Heart right ventricle (tissue), 16 donors: ENCODE measurements at places on chromosomes 1 and 21. TPM values are rescaled to one million over a fixed set of nuclear protein-coding genes. Genes with fewer than 3 reads are reported as not detected.

- H3K36me3 ChIP-seq = no peaks in the 10 kb centered on the region
- H3K4me1 ChIP-seq = no peaks in the 10 kb centered on the region
- no peaks in the 10 kb centered on the region for H3K27me3 ChIP-seq
- no peak overlapping the region for H3K27ac ChIP-seq
- H3K4me3 ChIP-seq = no peak overlapping the region
Observed at GRCh38 chr1:216054600-216054999, 368.6 kb downstream of the USH2A start.

GRCh38 chr1:109816175-109816811 is 52.6 kb upstream of the EPS8L3 start:
- no peaks in the 10 kb centered on the region for H3K27me3 ChIP-seq
- no peak overlapping the region for H3K4me3 ChIP-seq
- H3K36me3 ChIP-seq = no peaks in the 10 kb centered on the region
- H3K4me1 ChIP-seq = peaks cover 23% of the 10 kb centered on the region

DNA sequence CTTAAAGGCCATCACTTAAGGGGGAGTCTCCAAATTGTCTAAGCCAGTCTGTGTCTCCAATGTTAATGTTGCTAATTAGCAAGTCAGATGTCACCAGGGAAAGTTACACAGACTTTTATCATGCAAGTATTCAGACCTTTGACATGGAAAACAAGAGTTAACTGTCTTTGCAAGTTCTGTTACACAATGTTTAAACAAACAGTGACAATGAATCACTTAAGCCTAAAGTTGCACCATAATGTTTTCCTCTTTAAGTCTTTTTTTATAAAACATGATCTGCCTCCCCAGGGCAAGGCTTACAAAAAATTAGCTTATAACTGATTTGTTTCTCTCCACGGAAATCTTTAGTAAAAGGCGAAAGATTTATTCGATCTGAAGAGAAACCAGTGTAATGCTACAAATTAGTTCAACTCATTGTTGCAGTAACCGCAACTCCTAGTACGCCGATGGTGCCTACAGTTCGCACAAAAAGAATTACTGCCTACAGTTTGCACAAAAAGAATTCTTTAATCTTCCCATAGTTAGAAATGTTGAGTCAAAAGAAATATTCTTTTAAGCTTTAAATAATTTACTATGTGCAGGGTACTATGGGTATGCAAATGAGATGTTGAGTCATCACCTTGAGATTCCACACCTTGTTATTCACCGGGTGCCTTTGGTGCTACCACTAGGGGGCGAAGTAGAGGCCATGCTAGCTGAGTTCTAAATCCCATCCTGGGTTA is 45.3 kb downstream of the HHAT start:
- H3K27me3 ChIP-seq = no peaks in the 10 kb centered on the region
- no peak for DNase-seq
- H3K36me3 ChIP-seq = no peaks in the 10 kb centered on the region
- no peak overlapping the region for H3K27ac ChIP-seq
- no peaks in the 10 kb centered on the region for H3K4me1 ChIP-seq

DNA sequence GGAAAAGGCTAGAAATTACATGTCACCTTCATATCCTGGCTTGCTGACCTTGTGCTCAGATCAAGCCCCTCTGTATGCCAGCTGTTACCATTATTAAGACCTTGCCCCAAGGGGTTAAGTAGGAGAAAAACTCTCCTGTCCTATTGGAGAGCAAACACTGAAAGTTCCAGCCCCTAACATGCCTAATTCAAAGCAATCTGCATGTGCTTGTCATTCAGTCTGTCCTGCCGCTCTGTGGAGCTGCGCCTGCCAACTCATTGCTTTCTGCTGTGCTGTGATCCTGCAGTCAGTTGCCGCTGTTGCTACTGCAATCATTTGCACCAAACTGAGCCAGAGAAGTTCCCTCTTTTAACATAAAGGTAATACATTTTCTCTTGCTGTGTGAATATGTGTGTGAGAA is 113.4 kb downstream of the DISP1 start:
- no peaks in the 10 kb centered on the region for H3K36me3 ChIP-seq
- peak overlapping the region; percentile 11 for H3K4me3 ChIP-seq
- H3K27ac ChIP-seq = peak overlapping the region; percentile 54
- H3K27me3 ChIP-seq = no peaks in the 10 kb centered on the region
- peak; percentile 65 for DNase-seq

DNA sequence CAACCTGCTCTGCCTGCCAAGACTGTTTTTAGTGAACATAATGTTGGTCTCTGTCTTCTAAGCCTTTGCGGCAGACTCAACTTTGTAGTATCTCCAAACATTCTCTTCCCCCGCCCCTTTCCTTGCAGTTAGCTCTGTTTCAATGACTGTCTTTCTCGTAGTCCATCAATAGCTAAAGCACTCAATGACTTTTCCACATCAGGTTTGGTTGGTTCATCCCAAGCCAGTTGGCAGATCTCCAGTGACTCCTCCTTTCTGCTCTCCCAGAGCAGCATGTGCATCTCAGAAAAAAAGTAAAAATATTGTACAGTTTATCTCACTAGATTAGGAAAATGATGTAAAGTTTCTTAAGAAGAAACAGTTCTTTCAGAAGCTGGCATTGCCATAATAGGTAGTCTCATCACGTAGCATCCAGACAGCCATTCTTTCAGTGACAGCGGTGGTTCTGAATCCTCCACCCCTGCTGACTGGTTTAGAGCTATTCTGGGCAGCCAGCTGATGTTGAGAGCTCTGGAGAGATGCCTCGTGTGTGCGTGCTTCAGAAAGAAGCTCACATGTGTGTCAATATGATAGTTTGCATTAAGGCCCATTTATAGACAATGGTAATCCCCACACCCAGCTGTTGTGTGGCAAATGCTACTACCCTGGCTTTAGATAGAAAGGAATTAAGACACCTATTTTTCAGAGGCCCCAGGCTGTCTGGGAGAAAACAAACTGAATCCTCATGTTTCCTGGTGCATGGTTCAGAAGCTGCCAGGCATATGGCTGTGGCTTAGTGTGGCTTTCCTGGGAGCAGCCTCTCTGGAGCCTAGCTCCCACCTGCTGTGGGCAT is 53.2 kb downstream of the CNN3 start:
- H3K36me3 ChIP-seq = no peaks in the 10 kb centered on the region
- no peak for DNase-seq
- H3K4me3 ChIP-seq = no peak overlapping the region
- H3K27ac ChIP-seq = peak overlapping the region; percentile 3

DNA sequence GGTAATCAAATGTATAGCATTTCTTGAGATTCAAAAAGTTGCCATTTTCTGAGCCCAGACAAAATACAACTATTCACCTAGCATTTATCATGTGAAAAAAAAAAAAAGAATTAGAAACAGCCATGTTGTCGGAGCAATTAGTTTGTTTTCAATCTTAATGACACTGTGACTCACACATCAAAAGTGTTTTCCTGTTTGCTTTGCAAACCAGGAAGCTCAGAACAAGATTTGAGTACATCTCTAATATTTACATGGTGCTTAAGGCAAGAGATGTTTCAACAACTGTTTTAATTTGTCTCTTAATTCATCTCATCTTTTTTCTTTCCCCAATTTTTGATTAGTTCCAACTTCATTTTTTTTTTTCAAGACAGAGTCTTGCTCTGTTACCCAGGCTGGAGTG is 62.5 kb upstream of the CAPZB start:
- no peak overlapping the region for H3K27ac ChIP-seq
- no peaks in the 10 kb centered on the region for H3K4me1 ChIP-seq
- no peaks in the 10 kb centered on the region for H3K36me3 ChIP-seq
- no peaks in the 10 kb centered on the region for H3K27me3 ChIP-seq
- no peak for DNase-seq
- H3K4me3 ChIP-seq = no peak overlapping the region

DNA sequence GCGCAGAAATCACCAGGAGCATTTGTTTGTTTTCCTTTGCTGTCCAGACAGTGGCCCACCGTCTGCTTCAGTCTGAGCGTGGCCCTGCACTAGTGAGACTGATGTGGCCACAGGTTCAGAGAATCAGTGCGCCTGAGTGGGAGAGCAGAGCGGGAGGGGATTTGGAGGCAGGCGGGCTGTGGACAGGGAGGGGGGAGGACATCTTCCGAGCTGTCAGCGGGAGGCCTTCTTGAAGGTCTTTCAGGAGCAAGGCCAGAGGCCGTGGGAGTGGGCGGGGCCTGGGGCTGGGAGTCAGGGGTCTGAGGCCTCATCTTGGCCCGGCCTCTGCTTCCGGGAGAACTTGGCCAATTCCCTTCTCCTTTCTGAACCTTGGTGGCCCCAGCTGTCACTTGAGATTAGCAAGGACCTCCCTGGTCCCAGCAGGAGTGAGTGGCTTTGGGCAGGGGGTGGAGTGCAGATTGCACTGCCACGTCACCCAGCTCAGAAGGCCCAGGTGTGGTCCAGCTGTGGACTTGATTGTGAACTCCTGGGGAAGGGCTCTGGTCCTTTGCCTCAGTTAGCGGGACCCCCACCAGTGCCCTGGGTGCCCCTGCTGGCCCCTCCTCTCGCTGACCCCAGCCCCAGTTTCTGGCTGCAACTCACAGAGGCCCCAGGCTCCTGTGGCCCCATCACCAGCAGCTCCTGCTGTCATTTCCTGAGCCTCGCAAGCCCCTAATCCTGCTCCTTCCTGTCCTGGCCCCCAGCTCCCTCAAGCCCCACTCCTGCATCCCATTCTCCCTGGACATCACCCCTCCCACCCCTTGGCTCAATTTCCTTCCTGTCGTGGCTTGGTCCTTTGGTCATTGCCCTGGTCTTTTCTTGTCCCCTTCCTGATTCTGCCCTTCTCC is 8.4 kb downstream of the TNFRSF1B start:
- no peaks in the 10 kb centered on the region for H3K36me3 ChIP-seq
- peak; percentile 86 for DNase-seq
- peaks cover 5% of the 10 kb centered on the region for H3K27me3 ChIP-seq
- H3K4me1 ChIP-seq = peaks cover 100% of the 10 kb centered on the region

DNA sequence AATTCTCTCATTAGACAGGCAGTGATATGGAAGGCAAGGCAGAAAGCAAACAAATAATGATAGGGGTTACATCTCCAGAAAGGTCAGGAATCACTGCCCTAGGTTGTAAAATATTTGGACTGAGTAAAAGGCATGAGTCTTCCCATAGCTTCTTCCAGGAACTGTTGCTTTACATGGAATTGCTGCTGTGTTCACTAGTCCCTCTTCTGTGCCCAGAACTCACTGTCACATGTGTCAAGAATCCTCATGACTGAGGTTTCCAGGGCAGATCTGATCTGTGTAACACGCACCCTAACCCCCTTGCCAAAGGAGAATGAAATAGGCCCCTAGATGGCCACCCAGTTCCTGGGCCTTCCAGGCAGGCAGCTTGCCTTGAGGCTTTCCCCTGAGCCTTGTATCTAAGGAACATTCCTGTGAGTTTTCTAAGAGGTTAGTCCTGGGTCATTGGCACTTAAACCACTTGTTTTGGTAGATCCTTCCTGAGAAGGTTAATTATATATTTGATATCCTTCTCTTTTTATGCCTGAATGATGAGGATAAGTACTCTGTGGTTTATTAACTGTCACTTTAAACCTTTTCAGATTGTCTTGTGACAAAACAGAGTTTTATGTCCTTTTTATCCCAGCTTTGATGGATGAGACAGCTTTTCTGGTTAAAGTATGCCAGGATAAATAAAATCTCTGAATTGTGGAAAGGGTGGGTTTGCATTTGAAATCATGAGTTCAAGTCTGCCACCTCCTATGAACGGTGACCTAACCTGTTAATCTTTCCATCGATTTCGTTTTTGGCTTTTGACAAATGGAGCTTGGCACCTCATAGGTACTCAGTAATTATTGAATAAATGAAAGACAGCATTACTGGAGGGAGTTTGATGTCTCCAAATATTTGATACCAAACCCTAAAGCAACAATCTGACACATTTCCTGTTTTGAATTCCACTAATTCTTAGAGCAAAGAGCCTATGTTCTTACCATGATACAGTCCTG is 163.3 kb downstream of the DHRS3 start:
- no peaks in the 10 kb centered on the region for H3K36me3 ChIP-seq
- H3K4me1 ChIP-seq = peaks cover 35% of the 10 kb centered on the region
- no peaks in the 10 kb centered on the region for H3K27me3 ChIP-seq
- H3K4me3 ChIP-seq = no peak overlapping the region
- no peak for DNase-seq
- H3K27ac ChIP-seq = peak overlapping the region; percentile 79

- peak; percentile 92 for DNase-seq
- H3K4me1 ChIP-seq = peaks cover 42% of the 10 kb centered on the region
- H3K27ac ChIP-seq = peak overlapping the region; percentile 96
- H3K27me3 ChIP-seq = no peaks in the 10 kb centered on the region
- peaks cover 17% of the 10 kb centered on the region for H3K36me3 ChIP-seq
- peak overlapping the region; percentile 72 for H3K4me3 ChIP-seq
Observed at GRCh38 chr1:159924025-159924790, 1.1 kb downstream of the TAGLN2 start.

DNA sequence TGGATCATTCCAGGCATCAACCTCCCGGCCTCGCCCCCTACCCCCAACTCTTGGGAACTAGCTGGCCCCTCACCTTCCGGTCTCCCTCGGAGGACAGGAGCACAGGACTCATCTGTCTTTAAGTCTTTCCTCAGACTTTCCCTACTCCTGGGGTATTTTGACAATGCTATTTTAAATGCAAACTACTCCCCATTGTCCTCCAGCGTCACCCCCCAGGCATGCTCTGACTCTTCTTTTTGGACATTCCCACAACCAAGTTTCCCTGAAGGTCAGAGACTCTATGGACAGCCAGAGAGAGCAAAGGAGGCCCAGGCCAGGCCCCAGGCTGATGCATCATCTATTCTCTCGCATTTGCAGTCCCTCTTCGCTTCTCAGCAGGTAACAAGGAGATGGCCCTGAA is 424.3 kb downstream of the PCP4 start:
- no peaks in the 10 kb centered on the region for H3K36me3 ChIP-seq
- no peak for DNase-seq
- H3K4me3 ChIP-seq = no peak overlapping the region
- H3K27ac ChIP-seq = no peak overlapping the region
- no peaks in the 10 kb centered on the region for H3K27me3 ChIP-seq

- no peaks in the 10 kb centered on the region for H3K4me1 ChIP-seq
- H3K27ac ChIP-seq = no peak overlapping the region
- H3K36me3 ChIP-seq = peaks cover 36% of the 10 kb centered on the region
- no peak for DNase-seq
- H3K4me3 ChIP-seq = no peak overlapping the region
Observed at GRCh38 chr21:28867401-28867800, 125.3 kb downstream of the LTN1 start.

DNA sequence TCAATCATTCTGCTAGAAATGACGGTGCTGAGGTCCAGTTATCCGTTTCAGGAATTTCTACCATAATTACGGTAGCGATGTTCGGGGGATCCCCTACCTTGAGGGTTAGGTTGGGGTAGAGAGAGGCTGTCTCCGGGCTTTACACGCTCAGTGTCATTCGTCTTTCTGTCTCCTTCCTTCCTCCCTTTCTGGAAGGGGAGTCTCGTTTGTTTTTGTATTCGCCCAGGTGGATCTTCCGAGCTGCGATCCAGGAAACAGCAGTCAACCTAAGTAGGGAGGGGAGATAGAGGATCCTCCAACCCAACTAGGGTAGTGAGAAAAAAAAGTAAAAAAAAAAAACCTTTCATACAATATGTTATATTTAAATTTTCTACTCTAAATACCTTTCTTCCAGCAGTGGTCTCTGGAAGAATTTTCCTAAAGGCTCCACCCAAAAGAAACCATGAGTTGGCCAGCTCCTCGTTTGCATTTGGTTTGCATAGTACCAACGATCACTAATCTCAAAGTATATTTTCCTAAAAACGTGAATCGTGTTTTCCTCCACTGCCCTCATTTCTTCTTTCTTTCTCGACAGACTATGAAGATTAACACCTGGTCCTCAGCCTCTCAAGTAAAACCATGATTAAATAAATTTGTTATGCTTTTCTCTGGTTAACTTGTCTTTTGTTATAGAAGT is 611 bp upstream of the PIK3C2B start:
- H3K36me3 ChIP-seq = no peaks in the 10 kb centered on the region
- H3K27ac ChIP-seq = peak overlapping the region; percentile 88
- H3K4me3 ChIP-seq = peak overlapping the region; percentile 89
- peaks cover 55% of the 10 kb centered on the region for H3K4me1 ChIP-seq

OR2M3 gene
- not detected for total RNA-seq

CD5L gene
- 1.6 TPM for total RNA-seq

TYW3 gene
- total RNA-seq = 18.7 TPM

SYT6 gene
- total RNA-seq = not detected

CYP4A22 gene
- total RNA-seq = not detected
